ENCODE measurements at places on chromosomes 4 and X.

DNA sequence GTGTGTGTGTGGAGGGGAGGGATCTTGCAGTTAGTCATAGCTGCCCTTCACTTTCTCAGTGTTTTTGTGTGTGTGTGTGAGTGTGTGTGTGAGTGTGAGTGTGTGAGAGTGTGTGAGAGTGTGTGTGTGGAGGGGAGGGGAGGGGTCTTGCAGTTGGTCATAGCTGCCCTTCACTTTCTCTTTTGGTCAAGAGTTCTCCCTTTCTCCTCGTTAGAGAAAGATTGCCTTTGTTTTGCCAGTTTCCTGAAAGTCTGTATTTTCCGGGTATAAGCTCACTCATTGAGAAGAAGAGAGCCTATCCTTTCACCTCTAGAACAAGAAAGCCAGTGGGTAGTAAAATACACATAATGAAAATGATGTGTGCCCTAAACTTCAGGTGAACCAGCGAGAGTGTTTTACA lies 75.2 kb upstream of the ENPP6 start:
- no peak for DNase-seq

DNA sequence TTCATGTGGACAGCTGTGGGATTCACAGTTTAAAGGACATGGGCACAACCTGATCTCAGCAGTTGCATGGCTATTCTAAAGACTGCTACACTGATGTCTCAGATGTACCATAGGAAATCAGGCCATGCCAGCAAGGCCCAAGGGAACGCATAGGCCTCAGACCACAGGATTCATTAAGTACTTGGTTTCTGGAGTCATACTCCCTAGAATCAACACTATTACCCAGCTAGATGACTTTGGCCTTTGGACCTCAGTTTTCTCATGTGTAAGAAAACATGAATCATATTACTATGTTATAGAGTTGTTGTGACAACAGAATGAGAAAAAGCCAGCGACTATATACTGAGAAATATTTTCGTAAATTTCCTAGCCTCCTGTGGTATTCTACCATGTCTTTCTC lies 67.9 kb downstream of the NHS start:
- DNase-seq = no peak

DNA sequence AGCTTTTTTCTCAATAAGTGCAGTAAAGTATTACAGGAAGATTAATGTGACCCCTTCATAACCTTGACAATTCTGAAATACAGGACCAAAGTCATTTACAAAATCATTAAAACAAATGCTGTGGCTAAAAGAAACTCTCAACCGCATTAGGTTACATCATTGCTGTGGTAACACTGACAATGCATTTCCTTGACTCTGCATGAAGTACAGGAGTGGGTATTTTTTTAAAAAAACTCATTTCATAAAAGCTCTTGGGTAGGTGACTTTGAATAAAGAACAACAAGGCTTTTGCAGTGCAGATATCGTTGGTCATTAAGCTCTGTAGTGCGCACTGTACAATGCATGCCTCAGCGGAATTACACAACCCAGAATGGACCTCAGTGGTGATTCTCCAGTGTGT lies 23.4 kb upstream of the XK start:
- no peak for DNase-seq

GRCh38 chr4:19683426-19683825 lies 568.3 kb upstream of the SLIT2 start:
- no peak for DNase-seq

- no peak for DNase-seq
Measured at GRCh38 chr4:71941001-71941400, 90.8 kb upstream of the NPFFR2 start.

- no peak for DNase-seq
Measured at GRCh38 chrX:71105628-71106027, 912 bp downstream of the CXorf65 start.

DNA sequence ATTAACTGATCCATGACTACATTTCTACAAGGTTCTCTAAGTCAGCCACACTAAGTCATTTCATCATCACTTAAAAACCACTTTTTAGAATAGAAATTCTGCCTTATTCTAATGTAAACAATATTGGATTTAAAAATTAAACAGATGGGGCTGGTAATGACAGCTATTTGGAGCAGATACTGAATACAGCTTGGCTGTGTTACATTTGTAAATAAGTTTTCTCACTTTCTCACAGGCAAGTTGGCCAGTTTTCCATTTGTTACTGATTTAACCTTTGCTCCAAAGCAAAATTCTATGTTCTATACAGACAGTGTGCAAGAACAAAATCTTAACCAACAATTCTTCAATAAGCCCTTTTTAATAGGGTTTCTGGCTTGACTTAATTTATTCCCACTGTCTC lies 370.7 kb downstream of the GRIA2 start:
- no peak for DNase-seq

All from NCI-H446 (cell line).